DMS 273 treated with DMSO at 0.1 percent for 48 hours (cell line): ENCODE measurements at places on chromosomes 2 and 18.

DNA sequence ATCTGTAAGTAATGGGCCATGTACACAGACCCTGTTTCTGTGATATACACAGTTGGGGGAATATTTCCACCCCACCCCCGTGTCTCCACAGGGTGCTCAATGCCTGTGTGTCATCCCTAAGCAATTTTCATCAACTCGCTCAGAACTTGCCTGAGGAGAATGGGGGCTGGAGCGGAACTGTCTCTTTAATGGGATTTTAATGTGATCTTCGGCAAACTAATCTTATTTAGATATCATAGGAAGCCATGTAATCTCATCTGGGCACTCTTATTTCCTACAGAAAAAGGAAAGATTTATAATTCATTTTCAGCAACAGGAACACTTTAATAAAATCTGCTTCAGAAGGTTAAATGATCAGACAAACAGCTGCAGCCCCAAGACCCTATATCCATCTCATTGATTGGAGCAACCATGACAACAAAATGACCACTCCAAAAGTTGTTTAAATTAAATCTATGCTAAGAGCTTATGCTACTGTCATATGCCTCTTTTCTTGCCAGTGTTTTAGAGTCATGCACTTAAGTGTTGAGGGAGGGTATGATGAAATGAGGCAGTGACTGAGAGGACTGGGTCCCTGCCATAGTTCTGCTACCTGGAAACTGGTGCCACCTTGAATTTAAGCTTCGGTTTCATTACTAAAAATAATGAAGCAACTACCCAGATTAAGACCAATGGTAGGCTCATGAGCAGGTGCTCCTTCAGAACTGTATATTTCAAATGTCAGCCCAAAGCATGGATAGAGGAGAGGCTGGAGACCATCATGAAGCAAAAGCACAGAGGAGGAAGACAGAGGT lies 183.1 kb upstream of the DDX18 start:
- no peak for DNase-seq

GRCh38 chr2:149738767-149739166 lies 151.2 kb upstream of the MMADHC start:
- DNase-seq, result no peak

- DNase-seq, result no peak
Observed at GRCh38 chr18:49025426-49025766, 74.6 kb upstream of the SMAD7 start.

GRCh38 chr2:222891890-222892289 lies 31.1 kb downstream of the ACSL3 start:
- no peak for DNase-seq

DNA sequence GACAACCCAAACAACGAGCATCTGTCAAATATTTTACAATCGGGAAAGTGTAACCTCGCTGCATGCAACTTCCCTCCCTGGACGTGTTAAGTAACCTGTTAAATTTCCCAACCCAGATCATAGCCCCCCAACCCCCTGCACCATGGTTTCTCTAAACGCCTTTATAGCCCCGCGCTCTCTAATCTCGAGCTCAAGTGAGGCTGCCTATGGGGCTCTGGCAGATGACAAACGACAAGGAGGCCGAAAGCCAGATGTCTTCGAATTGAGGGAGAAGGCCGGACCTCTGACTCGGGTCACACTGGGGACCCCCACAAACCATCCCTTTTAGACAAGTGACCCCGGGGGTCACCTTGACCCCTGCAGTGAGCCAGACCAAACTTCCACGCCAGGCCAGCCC lies 526 bp downstream of the COX7A2L start:
- no peak for DNase-seq

- no peak for DNase-seq
Observed at GRCh38 chr2:190972213-190972612, 41.8 kb downstream of the STAT1 start.

DNA sequence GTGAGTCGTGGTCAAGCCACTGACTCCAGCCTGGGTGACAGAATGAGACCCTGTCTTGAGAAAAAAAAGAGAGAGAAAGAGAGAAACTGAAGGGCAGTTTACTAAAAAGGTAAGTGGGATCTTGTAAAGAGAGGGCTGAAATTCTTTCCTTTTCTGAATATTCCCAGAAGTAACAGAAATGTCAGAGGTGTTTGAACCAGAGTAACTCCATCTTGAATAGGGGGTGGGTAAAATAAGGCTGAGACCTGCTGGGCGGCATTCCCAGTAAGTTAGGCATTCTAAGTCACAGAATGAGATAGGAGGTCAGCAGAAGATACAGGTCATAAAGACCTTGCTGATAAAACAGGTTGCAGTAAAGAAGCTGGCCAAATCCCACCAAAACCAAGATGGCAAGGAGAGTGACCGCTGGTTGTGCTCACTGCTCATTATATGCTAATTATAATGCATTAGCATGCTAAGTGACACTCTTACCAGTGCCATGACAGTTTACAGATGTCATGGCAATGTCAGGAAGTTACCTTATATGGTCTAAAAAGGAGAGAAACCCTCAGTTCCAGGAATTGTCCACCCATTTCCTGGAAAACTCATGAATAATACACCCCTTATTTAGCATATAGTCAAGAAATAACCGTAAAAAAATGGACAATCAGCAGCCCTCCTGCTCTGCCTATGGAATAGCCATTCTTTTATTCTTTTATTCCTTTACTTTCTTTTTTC lies 1334.3 kb upstream of the ZEB2 start:
- DNase-seq, result no peak

DNA sequence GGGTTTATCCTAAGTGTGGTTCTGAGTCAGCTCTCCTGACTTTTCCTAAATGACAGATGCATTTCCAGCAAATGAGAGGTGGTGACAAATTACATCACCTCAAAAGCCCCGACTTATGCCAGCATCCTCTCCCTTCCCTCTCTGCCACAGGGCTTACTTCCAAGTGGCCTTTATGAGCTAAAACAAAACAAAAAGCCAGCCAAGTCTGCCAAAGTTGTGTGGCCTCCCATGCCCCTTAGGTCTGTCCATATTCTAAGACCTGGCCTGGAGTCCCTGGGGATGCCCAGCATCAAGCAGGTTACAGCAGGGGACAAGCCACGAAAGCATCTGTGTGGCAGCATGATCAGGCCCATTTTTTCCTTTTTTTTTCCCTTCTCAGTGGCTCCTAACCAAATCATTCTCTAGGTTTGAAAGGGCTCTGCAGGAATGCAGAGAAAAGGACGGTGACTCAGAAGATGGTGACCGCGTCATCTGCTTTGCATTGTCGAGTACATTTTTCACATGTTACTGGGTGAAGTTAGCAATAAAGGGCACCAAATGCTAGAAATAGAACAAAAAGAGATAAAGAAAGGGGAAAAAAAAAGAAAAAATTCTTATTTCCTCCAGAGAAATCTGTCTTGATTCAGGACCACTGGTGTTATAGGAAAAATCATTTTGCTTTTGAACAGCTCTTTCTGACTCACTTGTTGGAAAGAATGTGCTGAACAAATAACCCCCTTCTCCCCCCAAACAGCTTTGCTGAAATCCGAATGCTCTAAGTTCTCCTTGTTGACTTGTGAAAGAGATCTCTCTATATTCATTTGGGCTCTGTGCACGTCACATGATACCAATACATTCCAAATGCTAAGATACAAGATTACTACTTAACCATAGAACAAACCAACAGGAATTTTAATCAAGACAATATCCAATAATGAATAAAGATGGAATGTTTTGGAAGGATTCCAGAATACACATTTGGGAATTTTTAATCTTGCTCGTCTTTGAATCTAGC lies 178.7 kb downstream of the EN1 start:
- no peak for DNase-seq

DNA sequence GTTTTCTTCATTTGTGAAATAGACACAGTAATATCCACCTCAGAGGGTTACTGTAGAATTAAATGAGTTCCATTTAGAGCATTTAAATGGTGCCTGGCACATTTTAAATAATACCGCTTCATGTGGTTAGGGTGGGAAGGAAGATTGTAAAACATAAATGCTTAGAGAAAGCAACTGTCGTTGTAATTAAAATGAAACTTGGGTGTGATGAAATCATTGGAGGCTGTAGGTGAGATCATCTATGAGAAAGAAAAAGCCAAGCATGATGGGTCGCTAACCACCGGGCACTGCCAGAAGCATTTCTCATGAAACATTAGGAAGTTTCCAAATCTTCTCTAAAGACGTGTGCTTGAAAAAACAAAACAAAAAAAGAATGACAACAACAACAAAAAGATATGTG lies 8.2 kb upstream of the SLC39A10 start:
- DNase-seq, result no peak

DNA sequence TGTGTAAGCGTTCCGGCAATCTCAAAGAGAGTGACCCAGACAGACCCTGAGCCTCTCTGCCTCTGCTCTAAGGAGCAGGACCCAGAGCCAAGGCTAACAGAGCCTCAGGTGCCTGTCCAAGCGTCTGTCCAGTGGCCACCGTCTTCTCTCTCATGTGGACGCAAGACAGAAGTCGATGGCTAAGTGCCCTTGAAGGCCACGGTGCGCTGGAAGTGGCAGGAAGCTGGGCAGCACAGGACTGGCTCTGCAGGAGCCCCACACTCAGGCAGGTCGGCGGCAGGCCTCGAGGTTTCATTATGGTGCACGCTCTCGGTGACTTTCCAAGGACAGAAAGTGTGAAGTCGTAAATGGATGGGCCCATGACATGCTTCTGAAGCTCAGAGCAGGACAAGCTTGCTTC lies 49.1 kb downstream of the HDAC4 start:
- no peak for DNase-seq
